ENCODE measurements at places on chromosomes 5 and 9. TPM values are rescaled to one million over a fixed set of nuclear protein-coding genes. Genes with fewer than 3 reads are reported as not detected.
A peak's percentile ranks its signal among the peaks of the same experiment; 100 is the strongest.

DNA sequence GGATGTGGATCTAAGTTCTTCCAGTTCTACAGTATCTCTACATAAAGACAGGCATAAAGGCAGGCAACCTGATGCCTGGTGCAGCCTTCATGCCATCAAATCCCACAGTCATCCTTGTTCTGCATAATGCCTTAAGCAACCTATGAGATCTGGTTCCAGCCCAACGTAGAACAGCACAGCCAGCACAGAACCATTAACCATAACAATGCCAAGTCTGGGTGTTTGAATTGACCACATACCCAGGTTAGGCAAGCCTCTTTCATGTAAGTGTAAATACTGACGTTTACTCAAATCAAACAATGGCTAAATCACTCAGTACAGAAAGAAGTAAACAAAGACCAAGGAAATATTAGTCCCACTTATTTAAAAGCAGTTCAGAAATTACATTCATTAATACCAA, 195.0 kb downstream of the ADAMTSL1 start:
- peaks cover 41% of the 10 kb centered on the region for H3K4me1 ChIP-seq
- H3K27ac ChIP-seq, result peak overlapping the region; percentile 24
- H3K36me3 ChIP-seq, result no peaks in the 10 kb centered on the region
- peak; percentile 80 for DNase-seq
- no peaks in the 10 kb centered on the region for H3K27me3 ChIP-seq

- H3K27me3 ChIP-seq, result no peaks in the 10 kb centered on the region
- no peak overlapping the region for H3K4me3 ChIP-seq
- peaks cover 58% of the 10 kb centered on the region for H3K4me1 ChIP-seq
- no peaks in the 10 kb centered on the region for H3K36me3 ChIP-seq
- H3K27ac ChIP-seq, result peak overlapping the region; percentile 72
These were observed 39.9 kb upstream of the LPCAT1 start for GRCh38 chr5:1563617-1564181.

The SPATA31D4 gene
- total RNA-seq, result not detected

The ARHGEF28 gene
- total RNA-seq, result 24.2 TPM

- DNase-seq, result no peak
- no peaks in the 10 kb centered on the region for H3K27me3 ChIP-seq
- H3K27ac ChIP-seq, result no peak overlapping the region
- H3K4me3 ChIP-seq, result no peak overlapping the region
- no peaks in the 10 kb centered on the region for H3K4me1 ChIP-seq
These were observed 12.4 kb downstream of the CCDC112 start for GRCh38 chr5:115284021-115284420.

GRCh38 chr5:131879705-131880104, 65.8 kb downstream of the MEIKIN start:
- no peaks in the 10 kb centered on the region for H3K27me3 ChIP-seq
- no peaks in the 10 kb centered on the region for H3K36me3 ChIP-seq
- H3K27ac ChIP-seq, result no peak overlapping the region

The RETREG1 gene
- 8.5 TPM for total RNA-seq

GRCh38 chr9:125254231-125254630, 7.4 kb upstream of the GAPVD1 start:
- H3K27ac ChIP-seq, result no peak overlapping the region
- no peaks in the 10 kb centered on the region for H3K36me3 ChIP-seq
- H3K4me3 ChIP-seq, result no peak overlapping the region

The GAPT gene
- total RNA-seq, result not detected

GRCh38 chr9:94199776-94200175, 59.3 kb upstream of the ZNF169 start:
- H3K4me1 ChIP-seq, result no peaks in the 10 kb centered on the region
- no peaks in the 10 kb centered on the region for H3K36me3 ChIP-seq
- DNase-seq, result no peak

- peak; percentile 35 for DNase-seq
- H3K27ac ChIP-seq, result no peak overlapping the region
These were observed 88.5 kb upstream of the TXNDC8 start for GRCh38 chr9:110426052-110426709.

DNA sequence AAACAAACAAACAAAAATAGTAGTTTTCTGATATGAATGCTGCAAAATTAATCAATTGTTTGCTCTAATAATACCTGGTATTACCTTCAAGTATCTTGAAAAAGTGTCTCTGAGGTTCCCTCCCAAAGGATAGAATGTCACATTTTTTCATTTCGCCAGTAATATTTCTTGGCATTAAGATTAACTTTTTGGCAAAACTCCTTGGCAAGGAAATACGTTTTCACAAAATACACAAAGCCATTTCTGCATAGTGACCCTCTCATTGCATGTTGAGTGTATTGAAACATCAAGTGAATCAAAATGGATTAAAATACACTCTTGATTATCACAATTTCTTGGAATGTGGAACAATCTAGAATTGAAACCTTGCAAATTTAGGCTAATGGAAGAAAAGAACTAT, 230.5 kb downstream of the ATPSCKMT start:
- peaks cover 29% of the 10 kb centered on the region for H3K4me1 ChIP-seq
- peak overlapping the region; percentile 91 for H3K27ac ChIP-seq
- DNase-seq, result peak; percentile 28
- H3K4me3 ChIP-seq, result no peak overlapping the region
- H3K27me3 ChIP-seq, result no peaks in the 10 kb centered on the region

- no peak overlapping the region for H3K4me3 ChIP-seq
- no peak overlapping the region for H3K27ac ChIP-seq
- peak; percentile 68 for DNase-seq
- H3K27me3 ChIP-seq, result no peaks in the 10 kb centered on the region
- no peaks in the 10 kb centered on the region for H3K36me3 ChIP-seq
These were observed 93.3 kb upstream of the SLC44A1 start for GRCh38 chr9:105150991-105151685.

- no peaks in the 10 kb centered on the region for H3K36me3 ChIP-seq
- no peak for DNase-seq
- no peak overlapping the region for H3K4me3 ChIP-seq
- peaks cover 60% of the 10 kb centered on the region for H3K4me1 ChIP-seq
- no peaks in the 10 kb centered on the region for H3K27me3 ChIP-seq
These were observed 2.3 kb upstream of the CD274 start for GRCh38 chr9:5448016-5448415.

The SLC22A4 gene
- 3.4 TPM for total RNA-seq

GRCh38 chr9:93262537-93263310, 78.8 kb downstream of the WNK2 start:
- no peaks in the 10 kb centered on the region for H3K27me3 ChIP-seq
- peaks cover 4% of the 10 kb centered on the region for H3K4me1 ChIP-seq
- no peak overlapping the region for H3K27ac ChIP-seq
- no peak overlapping the region for H3K4me3 ChIP-seq

- no peaks in the 10 kb centered on the region for H3K4me1 ChIP-seq
- no peak overlapping the region for H3K4me3 ChIP-seq
- H3K36me3 ChIP-seq, result no peaks in the 10 kb centered on the region
- H3K27ac ChIP-seq, result no peak overlapping the region
These were observed 165.7 kb downstream of the PSAT1 start for GRCh38 chr9:78462611-78463010.

GRCh38 chr5:102815540-102816332, 60.6 kb downstream of the PAM start:
- H3K4me3 ChIP-seq, result no peak overlapping the region
- no peaks in the 10 kb centered on the region for H3K36me3 ChIP-seq
- H3K27ac ChIP-seq, result no peak overlapping the region

The HMCN2 gene
- total RNA-seq, result 0.11 TPM

DNA sequence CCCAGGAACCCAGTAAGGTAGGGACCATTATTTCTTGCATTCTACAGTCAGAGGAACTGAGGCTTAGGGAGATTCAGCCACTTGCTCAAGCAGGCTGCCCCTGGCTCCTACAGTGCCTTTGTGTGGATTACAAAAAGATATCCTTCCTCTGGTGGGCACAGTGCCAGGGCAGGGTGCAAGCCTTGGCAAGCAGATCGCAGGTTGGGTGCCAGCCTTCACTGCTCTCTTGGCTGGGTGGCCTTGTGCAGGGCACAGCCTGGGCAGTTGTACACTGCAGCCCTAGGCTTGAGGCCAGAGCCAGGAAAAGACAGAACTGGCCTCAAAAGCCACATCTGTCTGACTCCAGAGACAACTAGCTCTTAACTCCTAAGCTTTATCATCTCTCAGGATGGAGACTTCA, 15.0 kb downstream of the DOCK2 start:
- H3K4me1 ChIP-seq, result peaks cover 11% of the 10 kb centered on the region
- no peaks in the 10 kb centered on the region for H3K36me3 ChIP-seq
- H3K4me3 ChIP-seq, result no peak overlapping the region
- DNase-seq, result no peak

Data from PC-3 (cell line).